ENCODE measurements at places on chromosomes 5 and 9. TPM values are rescaled to one million over a fixed set of nuclear protein-coding genes. Genes with fewer than 3 reads are reported as not detected.

The TYRP1 gene
- total RNA-seq = not detected

The CRB2 gene
- 0.78 TPM for total RNA-seq

The CCDC152 gene
- not detected for total RNA-seq

GRCh38 chr5:168244838-168245559 is 46.4 kb upstream of the WWC1 start:
- no peak for DNase-seq

DNA sequence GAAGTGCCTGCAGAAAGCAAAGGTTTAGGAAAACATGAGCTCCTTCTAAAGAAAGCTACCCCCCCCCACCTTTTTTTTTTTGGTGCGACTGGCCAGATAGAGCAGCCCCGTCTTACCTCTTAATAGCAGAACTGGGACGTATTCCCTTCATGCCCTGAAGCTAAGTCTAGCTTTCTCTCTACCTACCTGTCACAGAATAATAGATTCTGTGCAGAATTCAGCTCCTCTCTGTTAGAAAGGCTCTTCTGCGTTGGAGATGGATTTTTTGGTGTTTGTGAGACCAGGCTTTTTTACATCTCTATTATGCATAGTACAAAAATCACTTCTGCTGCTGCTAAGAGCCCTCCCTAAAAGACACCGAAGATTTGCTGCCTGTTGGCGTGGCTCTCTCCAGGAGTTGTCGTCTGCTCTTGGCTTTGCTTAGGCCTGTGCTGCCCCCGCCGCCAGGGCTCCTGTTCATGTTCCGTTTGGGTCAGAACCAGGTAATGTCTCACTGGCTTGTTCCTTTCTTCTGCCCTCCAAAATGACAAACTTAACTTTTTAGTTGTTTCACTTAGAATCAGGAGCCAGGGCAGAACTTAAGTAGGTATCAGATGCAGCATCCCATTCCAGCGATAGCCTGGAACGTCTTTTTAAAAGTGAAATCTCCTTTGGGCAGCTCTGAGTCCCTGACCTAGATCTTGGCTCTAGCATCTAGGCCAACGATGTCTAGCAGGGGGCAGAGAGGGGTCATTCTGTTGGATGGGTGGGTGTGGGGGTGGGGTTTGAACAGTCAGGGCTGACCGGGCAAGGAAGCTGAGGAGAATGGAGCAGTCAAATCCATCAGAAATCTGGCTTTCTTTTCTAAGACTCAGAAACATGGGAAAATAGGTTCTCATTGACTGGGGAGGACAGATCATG is 2.5 kb downstream of the TRIO start:
- no peak for DNase-seq

DNA sequence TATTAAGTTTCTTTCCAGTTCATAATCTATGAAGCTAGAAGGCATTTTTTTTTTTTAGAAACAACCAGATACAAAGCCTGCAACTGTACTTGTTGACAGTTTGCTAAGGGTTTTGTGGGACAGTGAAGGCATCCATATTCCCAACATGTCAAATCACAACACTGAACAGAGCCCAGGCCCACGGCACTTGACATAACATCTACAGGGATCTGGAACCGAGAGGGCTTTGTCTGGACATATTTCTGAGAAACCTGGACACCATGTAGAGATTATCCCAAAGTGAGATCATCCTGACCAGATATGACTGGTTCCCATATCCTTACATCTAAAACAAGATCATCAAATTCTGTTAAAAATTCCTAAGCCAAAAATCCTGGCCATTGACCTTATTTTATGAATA is 336.3 kb downstream of the ACTL7B start:
- no peak for DNase-seq

DNA sequence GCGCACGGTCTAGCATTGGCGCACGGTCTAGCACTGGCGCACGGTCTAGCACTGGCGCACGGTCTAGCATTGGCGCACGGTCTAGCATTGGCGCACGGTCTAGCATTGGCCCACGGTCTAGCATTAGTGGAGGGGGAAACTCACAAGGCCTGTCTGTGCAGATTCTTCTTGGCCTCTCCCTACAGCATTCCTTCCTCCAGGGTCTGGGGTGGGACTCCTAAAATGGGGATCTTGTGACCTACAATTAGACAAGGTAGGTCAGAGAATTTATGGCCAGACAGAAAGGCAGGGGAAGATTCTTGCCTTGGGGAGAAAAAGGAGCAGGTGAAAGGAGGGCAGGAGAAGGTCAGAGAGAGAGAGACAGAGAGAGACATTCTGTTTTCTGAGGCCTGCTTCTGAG is 5.4 kb upstream of the GBGT1 start:
- no peak for DNase-seq

- DNase-seq = peak; percentile 97
These were observed at the start of gene IER5L for GRCh38 chr9:129177791-129178567. TSS of gene IER5L (minus strand) at chr9:129178261. CDS start at chr9:129178052, 209 bp downstream.

GRCh38 chr5:135738564-135738875 is 95.9 kb upstream of the SLC25A48 start:
- DNase-seq = no peak

- DNase-seq = no peak
These were observed 6.8 kb downstream of the DCP2 start for GRCh38 chr5:112983363-112983762.
